ENCODE measurements at places on chromosomes 3 and 15.
A peak's percentile ranks its signal among the peaks of the same experiment; 100 is the strongest.

GRCh38 chr15:101052031-101052620 is 133.0 kb downstream of the LRRK1 start:
- DNase-seq = no peak

DNA sequence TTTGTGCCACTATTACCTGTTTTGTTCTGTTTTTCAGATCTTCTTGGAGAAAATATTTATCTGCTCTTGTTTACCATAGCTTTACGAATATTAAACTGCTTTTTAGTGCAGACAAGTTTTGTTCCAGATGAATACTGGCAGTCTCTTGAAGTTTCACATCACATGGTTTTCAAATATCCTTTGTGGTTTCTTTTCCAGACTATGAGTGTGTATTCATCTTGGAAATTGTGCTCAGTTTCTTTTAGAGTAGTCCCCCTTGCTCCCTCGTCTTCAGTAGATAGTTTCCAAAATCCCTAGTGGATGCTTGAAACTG is 1.2 kb downstream of the PIGB start:
- DNase-seq = no peak

DNA sequence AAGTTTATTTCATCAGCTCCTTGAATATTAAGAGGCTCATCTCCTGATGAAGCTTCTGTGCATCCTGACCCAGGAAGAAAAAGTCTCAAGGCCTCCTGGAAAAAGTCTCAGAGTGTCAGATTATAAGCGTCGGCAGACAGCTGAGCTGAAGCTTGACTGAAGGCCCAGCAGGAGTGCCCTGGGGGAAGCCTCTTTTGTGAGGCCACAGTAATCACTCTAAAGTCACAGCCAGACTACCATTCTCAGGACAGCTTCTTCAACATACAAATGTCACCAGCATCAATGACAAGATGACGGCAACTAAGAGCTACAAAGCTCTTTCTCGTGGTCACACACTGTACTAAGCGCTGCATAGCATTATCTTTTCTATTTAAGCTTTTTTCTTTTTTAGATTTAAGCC is 72.7 kb upstream of the LRRN1 start:
- no peak for DNase-seq

DNA sequence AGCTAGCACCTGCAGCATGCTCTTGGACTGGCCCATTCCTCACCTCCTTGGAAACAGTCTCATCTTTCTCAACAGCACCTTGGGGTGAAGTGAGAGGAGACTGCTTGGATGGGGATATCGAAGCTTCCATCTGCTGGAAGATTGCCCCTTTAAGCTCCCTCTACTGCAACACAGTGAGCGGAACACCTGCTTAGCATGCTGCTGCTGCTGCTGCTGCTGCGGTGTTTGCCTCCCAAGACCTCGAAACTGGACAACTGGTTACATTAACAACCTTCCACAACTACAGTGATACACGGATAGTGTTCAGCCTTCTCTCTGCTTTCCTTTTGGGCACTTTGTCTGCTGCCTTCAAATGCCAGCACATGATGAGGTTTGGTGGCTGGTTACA is 253.9 kb upstream of the LYSMD4 start:
- no peak for DNase-seq

DNA sequence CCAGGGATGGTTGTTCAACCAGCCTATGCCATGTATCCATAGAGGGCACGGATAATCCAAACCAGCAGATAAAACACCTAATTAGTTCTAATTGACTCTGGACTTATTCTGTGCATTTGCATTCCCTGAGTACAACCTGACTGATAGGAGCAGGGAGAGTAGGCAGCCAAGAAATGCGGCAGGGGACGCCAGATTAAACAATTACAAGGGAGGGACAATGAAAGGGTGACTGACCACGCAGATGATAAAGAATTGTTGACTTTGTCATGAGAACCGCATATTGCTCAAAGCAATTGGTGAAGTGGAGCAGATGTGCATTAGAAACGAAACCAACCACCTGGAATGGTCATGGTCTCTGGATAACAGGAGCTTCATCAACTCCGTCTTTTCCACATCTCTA is 369.1 kb upstream of the FRG2C start:
- DNase-seq = no peak

- DNase-seq = no peak
These were observed 24.0 kb downstream of the STX19 start for GRCh38 chr3:94004301-94004910.

GRCh38 chr15:39413558-39413957 is 167.3 kb upstream of the THBS1 start:
- no peak for DNase-seq

DNA sequence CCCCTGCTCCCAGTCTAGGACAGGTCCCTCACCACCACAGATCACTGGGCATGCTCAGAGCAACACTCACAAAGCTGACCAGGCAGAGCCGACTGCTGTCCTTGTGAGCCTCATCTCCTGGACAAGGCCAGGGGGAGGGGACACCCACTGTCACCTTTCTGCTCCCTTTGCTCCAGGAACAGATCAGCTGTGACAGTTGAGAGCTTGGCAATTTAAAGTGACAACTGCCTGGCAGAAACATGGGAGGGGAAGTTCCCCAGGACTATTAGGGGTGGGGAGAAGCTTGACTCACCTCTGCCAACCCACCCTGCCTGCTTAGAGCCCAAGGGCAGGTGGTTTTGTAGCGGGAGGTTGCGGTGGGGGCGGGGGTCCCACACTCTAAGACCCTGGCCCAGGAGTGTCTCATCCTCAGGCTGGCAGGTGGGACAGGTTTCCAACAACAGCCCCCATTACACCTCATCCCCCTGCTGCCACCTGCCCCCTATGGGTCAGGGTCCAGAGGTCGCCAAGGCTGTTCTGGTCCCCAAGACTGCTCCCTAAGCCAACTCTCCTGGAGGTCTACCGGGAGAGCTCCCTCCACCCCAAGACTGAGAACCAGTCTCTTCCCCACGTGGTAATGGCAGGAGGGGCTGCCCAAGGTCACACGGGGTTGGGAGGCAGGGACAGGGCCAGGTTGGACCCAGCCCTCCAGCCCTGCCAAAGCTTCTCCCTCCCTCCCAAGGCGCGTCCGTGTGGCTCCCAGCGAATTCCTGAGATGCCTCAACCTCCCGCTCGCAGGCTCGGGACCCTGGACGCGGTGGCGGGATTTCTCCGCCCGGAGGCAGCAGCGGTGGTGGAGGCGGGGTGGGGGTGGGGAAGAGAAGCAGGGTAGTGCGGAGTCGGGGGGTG is 80.4 kb downstream of the IQSEC1 start:
- no peak for DNase-seq

DNA sequence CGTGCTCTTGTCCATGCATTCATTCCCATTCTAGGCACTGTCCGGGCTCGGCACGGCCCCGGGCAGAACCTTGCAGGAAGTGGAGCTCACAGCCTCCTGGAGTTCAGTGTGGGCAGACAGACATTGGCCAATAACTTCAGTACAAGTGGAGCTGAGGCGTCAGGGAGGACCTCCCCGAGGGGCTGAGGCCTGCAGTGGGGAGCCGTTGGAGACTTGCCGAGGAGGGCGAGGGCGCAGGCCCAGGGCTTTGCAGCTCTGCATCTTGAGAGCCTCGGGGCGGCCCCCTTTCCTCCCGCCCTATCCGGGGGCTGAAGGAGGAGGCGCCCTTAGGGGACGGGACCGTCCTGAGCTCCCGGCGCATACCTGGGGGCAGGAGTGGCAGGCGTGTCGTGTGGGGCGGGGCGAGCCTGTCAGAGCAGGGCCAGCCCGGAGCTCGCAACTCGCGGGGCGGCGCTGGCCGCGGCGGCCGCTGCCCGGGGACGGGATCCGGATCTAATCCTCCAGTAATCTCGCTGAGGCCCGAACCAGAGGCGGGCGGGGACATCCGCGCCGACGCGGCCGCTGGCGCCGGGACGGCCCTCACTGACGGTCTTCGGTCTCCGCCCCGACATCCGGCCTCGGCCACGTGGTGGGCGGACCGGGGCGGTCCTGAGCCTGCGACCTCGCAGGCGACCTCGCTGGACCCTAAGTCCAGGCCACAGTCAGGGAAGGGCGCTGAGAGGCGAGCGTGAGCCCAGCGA is at the start of gene ACY1:
Gene ACY1 (plus strand): TSS at position 698 of the 740 bp plus-strand sequence. CDS start 530 bp downstream, outside the sequence.
- peak; percentile 74 for DNase-seq

DNA sequence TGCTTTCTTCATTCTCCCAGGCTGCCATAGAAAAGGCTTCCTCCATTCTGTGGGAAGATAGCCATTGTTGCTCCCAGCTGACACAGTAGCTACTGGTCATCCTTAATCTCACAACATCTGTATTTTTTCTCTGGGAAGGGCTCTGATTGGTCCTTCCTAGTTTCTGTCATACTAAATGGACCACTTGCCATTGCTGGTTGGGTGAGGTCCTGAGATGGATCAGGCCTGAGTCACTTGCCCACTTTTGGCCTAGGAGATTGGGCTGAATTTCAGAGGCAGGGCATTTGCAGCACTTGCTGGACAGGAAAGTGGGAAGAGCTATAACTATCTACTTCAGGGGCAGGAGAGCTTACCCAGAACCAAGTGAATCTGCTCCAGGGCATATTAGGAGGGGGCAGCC is 106.5 kb upstream of the PROK2 start:
- no peak for DNase-seq

- no peak for DNase-seq
These were observed 130.2 kb upstream of the ANKRD28 start for GRCh38 chr3:15927969-15928368.

- no peak for DNase-seq
These were observed 16.8 kb downstream of the MYO5C start for GRCh38 chr15:52278636-52279367.

Measured in T-cell (primary cell).